ENCODE measurements at places on chromosomes 5 and 9.
A peak's percentile ranks its signal among the peaks of the same experiment; 100 is the strongest.

DNA sequence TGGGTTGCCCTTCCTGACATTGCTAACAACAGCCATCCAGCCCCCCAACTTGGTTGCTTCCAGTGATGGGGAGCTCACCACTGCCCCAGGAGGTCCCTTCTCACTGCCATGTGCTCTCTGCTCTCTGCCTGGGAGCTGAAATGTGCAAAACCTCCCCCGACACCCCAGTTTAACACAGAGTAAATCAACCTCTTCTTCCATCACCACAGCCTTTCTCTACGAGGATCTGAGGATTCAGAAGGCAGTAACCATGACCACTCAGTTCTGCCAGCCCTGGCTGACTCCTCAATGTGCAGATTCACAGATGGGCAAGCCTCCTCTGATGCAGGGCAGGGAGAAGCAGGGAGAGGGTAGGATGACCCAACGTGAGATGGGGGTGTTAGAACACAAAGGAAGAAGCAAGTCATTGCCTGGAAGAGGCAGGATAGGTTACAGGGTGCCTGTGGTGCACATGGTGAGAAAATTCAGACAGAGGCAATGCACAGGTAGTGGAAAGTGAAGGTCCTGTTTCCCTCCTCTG lies 185.0 kb downstream of the DAB2IP start:
- DNase-seq, result no peak
- H3K27me3 ChIP-seq, result peaks cover 4% of the 10 kb centered on the region
- no peak overlapping the region for H3K27ac ChIP-seq
- no peaks in the 10 kb centered on the region for H3K4me1 ChIP-seq
- H3K36me3 ChIP-seq, result no peaks in the 10 kb centered on the region

DNA sequence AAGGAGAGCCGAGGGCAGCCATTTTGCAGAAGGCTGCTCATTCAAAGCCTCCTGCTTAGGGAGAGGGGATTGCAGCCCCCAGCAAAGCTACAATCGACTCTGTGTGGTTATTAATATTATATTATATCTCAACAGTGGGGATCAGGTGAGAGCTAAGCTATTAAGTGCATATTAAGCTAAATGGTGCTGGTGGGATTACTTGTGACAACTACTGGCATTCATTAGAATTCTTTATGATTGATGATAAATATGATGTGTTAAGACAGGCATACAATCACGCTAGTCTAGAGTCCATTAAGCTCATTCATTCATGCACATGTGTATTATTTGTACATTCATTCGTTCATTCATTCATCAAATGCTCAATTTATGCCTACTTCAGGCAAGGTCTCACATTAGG lies 23.0 kb downstream of the COL15A1 start:
- no peak overlapping the region for H3K4me3 ChIP-seq
- no peak for DNase-seq
- H3K27me3 ChIP-seq, result no peaks in the 10 kb centered on the region
- H3K36me3 ChIP-seq, result no peaks in the 10 kb centered on the region
- H3K27ac ChIP-seq, result no peak overlapping the region

- H3K4me3 ChIP-seq, result peak overlapping the region; percentile 59
- H3K27me3 ChIP-seq, result no peaks in the 10 kb centered on the region
- no peaks in the 10 kb centered on the region for H3K36me3 ChIP-seq
- peaks cover 26% of the 10 kb centered on the region for H3K4me1 ChIP-seq
Measured at GRCh38 chr5:179264783-179265513, 80.3 kb downstream of the ADAMTS2 start.

- no peak overlapping the region for H3K27ac ChIP-seq
- H3K4me3 ChIP-seq, result peak overlapping the region; percentile 62
- peak; percentile 73 for DNase-seq
- H3K36me3 ChIP-seq, result peaks cover 8% of the 10 kb centered on the region
Measured at GRCh38 chr5:159050316-159051143, 49.2 kb downstream of the EBF1 start.

GRCh38 chr9:36993933-36994764 lies 39.9 kb downstream of the PAX5 start:
- H3K27ac ChIP-seq, result no peak overlapping the region
- DNase-seq, result no peak
- H3K4me3 ChIP-seq, result no peak overlapping the region

- no peaks in the 10 kb centered on the region for H3K36me3 ChIP-seq
- H3K4me3 ChIP-seq, result no peak overlapping the region
- H3K27ac ChIP-seq, result no peak overlapping the region
- H3K27me3 ChIP-seq, result no peaks in the 10 kb centered on the region
Measured at GRCh38 chr5:122638581-122638980, 136.3 kb upstream of the SNX2 start.

DNA sequence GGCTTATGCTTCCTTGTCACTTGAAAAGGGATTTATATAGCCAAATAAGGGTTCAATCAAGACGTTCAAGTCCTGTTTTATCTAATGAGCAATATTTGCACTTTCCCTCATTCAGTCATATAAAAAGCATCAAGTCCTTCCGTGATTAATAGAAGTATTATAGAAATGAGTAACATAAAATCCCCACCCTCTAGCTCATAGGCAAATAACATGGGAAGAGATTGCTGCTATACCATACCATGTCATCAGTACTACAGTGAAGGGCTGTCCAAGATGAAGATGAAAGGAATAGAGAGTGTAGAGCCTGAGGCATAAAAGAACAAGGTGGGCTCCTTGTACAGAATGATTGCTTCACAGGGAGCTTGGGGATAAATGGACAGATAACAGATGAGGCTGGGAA lies 20.4 kb upstream of the PAPPA start:
- no peaks in the 10 kb centered on the region for H3K36me3 ChIP-seq
- H3K27me3 ChIP-seq, result no peaks in the 10 kb centered on the region
- no peak for DNase-seq
- H3K4me1 ChIP-seq, result no peaks in the 10 kb centered on the region
- H3K4me3 ChIP-seq, result no peak overlapping the region
- no peak overlapping the region for H3K27ac ChIP-seq

- no peak overlapping the region for H3K27ac ChIP-seq
- H3K4me1 ChIP-seq, result no peaks in the 10 kb centered on the region
- DNase-seq, result no peak
- H3K4me3 ChIP-seq, result no peak overlapping the region
- H3K36me3 ChIP-seq, result no peaks in the 10 kb centered on the region
Measured at GRCh38 chr9:84710701-84711397, 41.3 kb downstream of the NTRK2 start.

GRCh38 chr5:151469992-151470391 lies 22.6 kb downstream of the SLC36A1 start:
- DNase-seq, result no peak
- H3K4me1 ChIP-seq, result no peaks in the 10 kb centered on the region
- no peak overlapping the region for H3K27ac ChIP-seq
- peaks cover 14% of the 10 kb centered on the region for H3K36me3 ChIP-seq
- no peaks in the 10 kb centered on the region for H3K27me3 ChIP-seq

- no peaks in the 10 kb centered on the region for H3K36me3 ChIP-seq
- no peak overlapping the region for H3K4me3 ChIP-seq
- H3K27me3 ChIP-seq, result no peaks in the 10 kb centered on the region
- no peaks in the 10 kb centered on the region for H3K4me1 ChIP-seq
Measured at GRCh38 chr9:3247211-3247610, 278.6 kb downstream of the RFX3 start.

GRCh38 chr5:142548739-142549275 lies 137.1 kb downstream of the FGF1 start:
- DNase-seq, result peak; percentile 97

DNA sequence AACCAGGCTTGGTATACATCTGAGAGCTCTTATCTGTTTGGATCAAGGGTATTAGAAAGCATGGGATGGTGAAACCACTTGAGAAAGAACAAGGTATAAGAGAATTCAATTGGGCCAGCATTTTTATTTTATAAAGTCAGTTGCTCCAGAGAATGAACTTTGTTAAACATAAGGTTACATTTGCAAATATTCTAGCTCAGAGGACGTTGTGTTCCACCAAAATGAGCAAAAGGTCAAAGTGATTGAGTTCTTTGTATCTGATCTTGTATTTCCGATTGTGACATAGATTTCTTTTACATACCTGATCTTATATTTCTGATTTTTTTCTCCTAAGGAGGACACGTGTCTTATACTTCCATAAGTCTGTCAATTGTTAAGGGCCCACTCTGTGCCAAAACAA lies 8.6 kb upstream of the STARD4 start:
- H3K36me3 ChIP-seq, result no peaks in the 10 kb centered on the region
- H3K27ac ChIP-seq, result no peak overlapping the region
- no peaks in the 10 kb centered on the region for H3K27me3 ChIP-seq

DNA sequence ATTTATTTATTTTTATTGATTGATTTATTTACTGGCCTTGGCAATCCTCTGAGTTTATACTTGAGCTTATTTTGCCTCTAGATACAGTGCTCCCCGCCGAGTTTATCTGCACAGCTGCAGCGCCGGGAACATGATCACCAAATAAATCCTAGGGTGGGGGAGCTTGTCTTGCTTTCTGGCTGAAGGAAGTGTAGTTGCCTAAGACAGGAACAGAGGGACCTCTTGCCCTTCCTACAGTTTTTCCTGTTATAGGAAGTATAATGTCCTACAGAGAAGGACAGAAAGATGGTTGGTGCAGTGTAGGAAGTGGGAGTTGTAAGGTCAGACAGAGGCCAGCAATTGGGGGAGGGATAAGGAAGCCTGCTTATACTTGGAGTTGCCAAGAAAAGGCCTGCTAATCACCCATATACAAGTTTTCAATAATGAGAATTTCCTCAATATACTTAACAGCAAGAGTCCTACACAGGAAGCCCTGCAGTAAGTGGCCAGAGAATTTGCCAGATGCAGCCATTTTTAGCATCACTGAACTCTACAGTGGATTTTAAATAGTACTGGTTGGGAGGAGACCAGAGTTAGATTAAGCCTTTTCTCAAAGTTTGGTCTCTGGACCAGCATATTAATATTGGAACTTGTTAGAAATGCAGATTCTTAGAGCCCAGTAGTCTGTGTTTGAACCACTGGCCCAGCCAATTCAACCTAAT lies 7.7 kb downstream of the AOPEP start:
- H3K27ac ChIP-seq, result no peak overlapping the region
- no peaks in the 10 kb centered on the region for H3K36me3 ChIP-seq
- no peak overlapping the region for H3K4me3 ChIP-seq
